ENCODE measurements at places on chromosomes 1 and 21. TPM values are rescaled to one million over a fixed set of nuclear protein-coding genes. Genes with fewer than 3 reads are reported as not detected.

The OR2L2 gene
- 0.27 TPM for total RNA-seq

DNA sequence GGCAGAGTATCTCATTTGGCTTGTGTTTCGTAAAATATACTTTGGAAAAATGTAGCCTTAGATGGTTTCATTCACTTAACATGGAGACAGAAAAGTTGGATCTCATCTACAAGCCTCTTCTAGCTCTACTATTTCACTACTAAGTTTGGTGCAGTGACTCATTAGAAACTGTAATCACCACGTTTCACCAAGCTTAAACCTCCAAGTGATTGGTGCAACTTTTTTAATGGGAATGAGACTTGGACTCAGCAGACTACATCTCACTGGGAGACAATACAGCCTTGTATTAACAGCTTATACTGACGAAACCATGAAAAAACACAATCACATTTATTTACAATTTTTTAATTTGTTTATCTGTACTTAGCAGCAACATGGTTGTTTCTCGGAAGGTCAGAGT, 29.9 kb upstream of the NRIP1 start:
- no peak for DNase-seq
- H3K36me3 ChIP-seq, result no peaks in the 10 kb centered on the region
- no peak overlapping the region for H3K27ac ChIP-seq

DNA sequence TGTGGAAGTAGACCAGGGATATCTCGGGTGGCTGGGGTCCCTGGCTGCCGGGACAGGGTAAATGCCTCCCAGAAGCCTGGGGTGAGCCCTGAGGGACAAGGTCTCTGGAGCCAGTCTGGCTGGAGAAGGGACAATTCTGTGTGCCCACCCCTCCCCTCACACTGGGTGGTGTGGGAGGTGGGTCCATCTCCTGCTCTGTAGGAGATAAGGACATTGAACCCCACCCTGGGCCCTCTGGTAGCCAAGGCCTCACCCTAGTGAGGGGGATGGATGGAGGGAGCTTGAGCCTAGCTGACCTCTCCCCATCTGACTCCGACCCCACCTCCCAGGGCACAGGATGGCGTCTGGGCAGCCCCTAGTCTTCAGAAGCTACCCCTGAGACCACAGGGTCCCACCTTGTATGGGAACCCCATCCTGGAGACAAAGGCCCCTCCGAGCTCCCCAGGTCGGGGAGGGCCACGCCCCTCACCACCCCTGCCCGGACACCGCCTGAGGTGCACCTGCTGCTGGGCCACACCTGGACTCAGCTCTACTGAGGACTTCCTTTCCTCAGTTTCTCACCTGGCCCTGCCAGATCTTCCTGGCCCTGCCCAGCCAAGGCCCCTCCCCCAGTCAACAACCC, 4.3 kb downstream of the AGRN start:
- no peaks in the 10 kb centered on the region for H3K36me3 ChIP-seq
- H3K27ac ChIP-seq, result peak overlapping the region; percentile 84
- H3K4me1 ChIP-seq, result peaks cover 47% of the 10 kb centered on the region
- no peaks in the 10 kb centered on the region for H3K27me3 ChIP-seq

DNA sequence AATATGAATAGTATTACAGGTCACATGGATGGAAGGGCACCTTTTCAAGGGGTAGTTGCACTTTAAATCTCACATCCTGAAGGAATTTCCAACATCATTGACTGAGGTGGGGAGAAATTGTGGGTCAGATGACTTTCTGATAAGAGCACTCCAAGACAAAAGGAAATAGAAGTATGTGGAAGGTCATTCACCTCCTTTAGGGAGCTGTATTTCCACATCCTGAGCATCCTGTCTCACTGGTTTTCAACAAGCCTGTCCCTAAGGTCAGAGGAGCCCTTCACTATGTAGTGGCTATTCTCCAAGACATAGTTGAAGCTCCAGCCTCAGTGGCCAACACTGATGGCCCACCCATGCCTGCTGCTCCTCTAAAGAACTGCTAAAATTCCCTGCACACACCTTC, 76.5 kb downstream of the ATP1A1 start:
- H3K27me3 ChIP-seq, result no peaks in the 10 kb centered on the region
- no peak for DNase-seq
- H3K4me1 ChIP-seq, result no peaks in the 10 kb centered on the region

GRCh38 chr1:172647110-172647564, 11.8 kb upstream of the FASLG start:
- H3K4me1 ChIP-seq, result no peaks in the 10 kb centered on the region
- H3K27ac ChIP-seq, result no peak overlapping the region
- no peak overlapping the region for H3K4me3 ChIP-seq
- no peak for DNase-seq
- no peaks in the 10 kb centered on the region for H3K36me3 ChIP-seq

The KCNE1 gene
- 0.40 TPM for total RNA-seq

GRCh38 chr21:21468003-21468402, 469.8 kb downstream of the NCAM2 start:
- no peak overlapping the region for H3K4me3 ChIP-seq
- no peaks in the 10 kb centered on the region for H3K27me3 ChIP-seq
- no peaks in the 10 kb centered on the region for H3K4me1 ChIP-seq
- no peak for DNase-seq
- H3K27ac ChIP-seq, result no peak overlapping the region
- no peaks in the 10 kb centered on the region for H3K36me3 ChIP-seq

- H3K36me3 ChIP-seq, result no peaks in the 10 kb centered on the region
- H3K4me3 ChIP-seq, result no peak overlapping the region
- no peak overlapping the region for H3K27ac ChIP-seq
These were observed 76.8 kb upstream of the IVNS1ABP start for GRCh38 chr1:185393815-185394214.

DNA sequence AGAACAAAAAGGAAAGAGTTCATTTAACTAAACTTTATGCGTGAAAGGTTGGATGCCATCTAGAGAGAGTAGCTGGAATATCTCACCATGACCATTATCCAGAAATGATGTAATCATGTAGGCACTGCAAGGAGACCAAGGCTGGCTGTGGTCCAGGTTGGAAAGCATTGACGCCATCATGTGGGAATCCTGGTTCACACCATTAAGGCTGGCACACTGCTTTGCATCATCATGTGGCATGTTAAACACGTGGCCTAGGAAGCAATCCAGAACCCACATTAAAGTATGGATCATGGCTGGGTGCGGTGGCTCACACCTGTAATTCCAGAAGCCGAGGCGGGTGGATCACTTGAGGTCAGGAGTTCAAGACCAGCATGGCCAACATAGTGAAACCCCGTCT, 4.3 kb downstream of the ADAMTS1 start:
- H3K4me1 ChIP-seq, result peaks cover 8% of the 10 kb centered on the region
- DNase-seq, result peak; percentile 10
- H3K27ac ChIP-seq, result no peak overlapping the region
- no peaks in the 10 kb centered on the region for H3K27me3 ChIP-seq

The IFNLR1 gene
- total RNA-seq, result 6.1 TPM

- no peak for DNase-seq
- no peaks in the 10 kb centered on the region for H3K27me3 ChIP-seq
- no peaks in the 10 kb centered on the region for H3K4me1 ChIP-seq
- H3K4me3 ChIP-seq, result no peak overlapping the region
- no peaks in the 10 kb centered on the region for H3K36me3 ChIP-seq
These were observed 31.0 kb upstream of the MED18 start for GRCh38 chr1:28297826-28298225.

The AK2 gene
- 308 TPM for total RNA-seq

DNA sequence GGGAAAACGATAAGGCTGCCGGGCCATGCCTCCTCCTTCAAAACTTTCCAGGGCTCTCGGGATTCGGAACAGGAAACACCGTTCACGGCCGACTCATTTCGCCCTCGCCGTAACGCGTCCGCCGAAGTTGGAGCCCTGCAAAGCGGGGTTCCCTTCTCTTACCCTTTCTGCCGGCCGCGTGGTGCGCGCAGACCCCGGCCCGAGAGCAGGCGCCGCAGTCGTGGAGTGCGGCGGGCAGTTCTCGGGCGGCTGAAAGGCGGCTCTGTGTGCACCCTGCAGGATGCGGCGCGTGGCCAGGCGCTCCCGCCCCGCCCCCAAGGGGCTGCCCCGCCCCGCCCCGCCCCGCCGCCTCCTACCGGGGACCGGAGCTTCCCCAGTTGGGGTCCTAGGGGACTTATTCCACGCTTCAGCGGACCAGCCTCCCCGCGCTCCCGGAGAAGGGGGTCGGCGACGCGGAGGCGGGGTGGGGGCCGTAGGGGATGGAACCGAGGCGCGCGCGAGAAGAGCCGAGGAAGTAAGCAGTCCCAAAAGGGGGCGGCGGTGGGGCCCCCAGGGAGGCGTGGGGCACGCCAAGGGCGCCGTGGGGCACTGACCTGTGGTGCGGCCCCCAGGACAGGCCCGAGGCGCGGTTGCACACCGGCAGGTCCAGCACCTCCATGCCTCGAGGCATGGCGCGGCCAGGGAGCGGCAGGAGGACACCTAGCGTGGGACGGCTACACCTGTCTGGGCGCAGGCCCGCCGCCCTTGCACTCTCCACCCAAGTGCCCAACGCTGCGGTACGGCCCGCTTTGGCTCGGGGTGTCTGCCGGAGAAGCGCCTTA, at the start of gene MCOLN2:
MCOLN2 (minus strand) TSS at position 268 of the 821 bp plus-strand sequence; CDS start at position 27, 241 bp downstream.
- H3K4me3 ChIP-seq, result peak within 1 kb of the TSS; percentile 40
- H3K27me3 ChIP-seq, result no peaks in the 10 kb centered on the region
- H3K4me1 ChIP-seq, result peaks cover 7% of the 10 kb centered on the region
- H3K27ac ChIP-seq, result no peak within 1 kb of the TSS
- no peaks in the 10 kb centered on the region for H3K36me3 ChIP-seq

GRCh38 chr1:197351821-197352440, 83.9 kb downstream of the CRB1 start:
- H3K27me3 ChIP-seq, result no peaks in the 10 kb centered on the region
- no peak for DNase-seq
- H3K36me3 ChIP-seq, result no peaks in the 10 kb centered on the region
- H3K4me3 ChIP-seq, result no peak overlapping the region
- no peak overlapping the region for H3K27ac ChIP-seq
- no peaks in the 10 kb centered on the region for H3K4me1 ChIP-seq
